NCI-H1930 (cell line): ENCODE measurements at places on chromosomes 13 and 19.

GRCh38 chr19:29840066-29840950 lies 28.5 kb downstream of the CCNE1 start:
- no peak for DNase-seq

DNA sequence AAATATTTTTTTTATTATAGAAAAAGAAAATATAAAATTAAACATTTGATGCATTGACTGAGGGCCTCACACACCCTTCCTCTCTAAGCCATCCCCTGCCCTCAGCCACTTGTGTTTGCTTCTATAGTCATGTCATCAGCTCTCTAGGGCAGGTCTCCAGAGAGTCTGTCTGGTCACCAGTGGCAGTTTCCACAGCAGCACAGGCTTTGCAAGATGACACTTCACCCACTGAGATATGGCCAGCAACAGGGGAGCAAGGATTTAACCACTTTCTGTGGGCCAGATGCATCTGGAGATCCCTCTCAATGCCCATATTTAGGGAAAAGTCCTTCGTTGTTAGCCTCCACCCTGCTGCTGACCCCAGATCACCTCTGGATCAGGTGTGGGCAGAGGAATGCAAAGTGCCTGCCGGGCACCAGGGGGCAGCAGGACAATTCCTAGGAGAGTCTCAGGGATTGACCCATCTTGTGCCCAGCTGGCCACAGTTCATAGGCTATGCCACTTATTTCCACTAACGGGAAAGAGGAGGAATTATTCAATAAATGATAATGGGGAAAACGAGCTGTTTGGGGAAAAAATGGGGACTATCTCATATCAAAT lies 4.8 kb downstream of the ABCC4 start:
- DNase-seq: no peak

GRCh38 chr19:38283271-38283670 lies 18.9 kb downstream of the SPINT2 start:
- no peak for DNase-seq

GRCh38 chr13:104382951-104383350 lies 1316.7 kb upstream of the SLC10A2 start:
- DNase-seq: no peak

DNA sequence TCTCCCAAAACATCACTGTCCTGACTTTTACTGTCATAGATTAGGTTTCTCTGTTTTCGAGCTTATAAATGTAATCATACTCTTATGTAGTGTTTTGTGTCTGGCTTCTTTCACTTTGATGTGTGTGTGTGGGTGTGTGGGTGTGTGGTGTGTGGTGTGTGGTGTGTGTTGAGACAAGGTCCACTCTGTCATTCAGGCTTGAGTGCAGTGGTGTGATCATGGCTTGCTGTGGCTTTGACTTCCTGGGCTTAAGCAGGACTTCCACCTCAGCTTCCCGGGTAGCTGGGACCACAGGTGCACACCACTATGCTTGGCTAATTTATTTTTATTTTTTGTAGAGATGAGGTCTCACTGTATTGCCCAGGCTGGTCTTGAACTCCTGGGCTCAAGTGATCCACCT lies 59.6 kb downstream of the PDS5B start:
- no peak for DNase-seq

DNA sequence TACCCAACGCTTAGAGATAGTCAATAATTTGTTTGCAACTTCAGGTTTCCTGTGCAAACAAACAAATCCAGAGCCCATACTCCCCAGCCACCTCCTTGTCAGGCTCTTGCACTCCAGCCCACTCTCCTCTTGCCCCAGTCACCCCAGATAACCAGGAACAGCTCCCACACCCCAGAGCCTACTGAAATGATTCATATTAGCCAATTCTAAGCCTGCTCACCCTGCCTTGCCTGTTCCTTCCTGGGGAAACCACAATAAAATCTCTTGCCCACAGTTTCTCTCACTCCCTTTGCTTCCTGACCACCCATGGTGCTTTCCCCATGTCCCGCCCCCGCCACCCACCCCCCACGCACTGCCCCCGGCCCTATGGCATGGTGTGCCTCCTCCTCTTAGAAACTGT lies 3.8 kb upstream of the ACTL9 start:
- DNase-seq: no peak

DNA sequence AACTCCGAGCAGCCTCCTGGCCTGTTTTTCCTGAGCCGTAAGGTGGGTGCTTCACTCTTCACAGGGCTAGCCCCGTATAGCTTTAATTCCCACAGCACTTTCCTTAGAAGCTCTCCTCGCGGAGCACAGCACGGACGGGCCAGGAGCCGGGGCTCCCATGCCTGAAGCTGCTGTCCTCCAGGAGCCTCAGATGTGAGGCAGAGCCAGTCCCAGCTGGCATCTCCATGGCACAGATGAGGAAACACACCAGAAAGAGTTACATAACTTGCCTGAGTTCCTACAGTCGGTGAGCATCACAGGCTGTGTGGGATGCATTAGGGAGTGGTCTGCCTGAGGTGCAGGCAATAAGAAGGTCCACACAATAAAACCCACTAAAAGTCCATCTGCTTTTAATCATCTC lies 118.5 kb downstream of the ATP8A2 start:
- no peak for DNase-seq

GRCh38 chr13:96218475-96218874 lies 128.6 kb downstream of the HS6ST3 start:
- DNase-seq: no peak

DNA sequence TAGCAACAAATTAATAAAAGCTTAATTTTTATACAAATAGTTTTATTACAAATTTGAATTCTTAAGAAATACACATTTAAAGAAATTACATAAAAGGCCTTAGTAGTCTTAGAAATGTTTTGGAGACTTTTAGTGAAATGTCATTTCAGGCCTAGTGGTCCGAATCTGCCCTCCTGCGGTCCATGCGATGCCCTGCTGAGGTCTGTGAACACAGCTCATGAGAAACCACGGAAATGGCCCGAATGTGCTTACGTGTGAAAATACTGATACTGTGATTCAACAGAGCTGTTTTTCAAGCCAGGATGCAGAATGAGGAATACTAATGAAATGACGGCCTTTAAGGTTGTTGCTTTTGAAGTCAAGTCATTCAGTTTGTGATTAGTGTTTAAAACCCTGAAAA lies 157.9 kb downstream of the COL4A1 start:
- no peak for DNase-seq

DNA sequence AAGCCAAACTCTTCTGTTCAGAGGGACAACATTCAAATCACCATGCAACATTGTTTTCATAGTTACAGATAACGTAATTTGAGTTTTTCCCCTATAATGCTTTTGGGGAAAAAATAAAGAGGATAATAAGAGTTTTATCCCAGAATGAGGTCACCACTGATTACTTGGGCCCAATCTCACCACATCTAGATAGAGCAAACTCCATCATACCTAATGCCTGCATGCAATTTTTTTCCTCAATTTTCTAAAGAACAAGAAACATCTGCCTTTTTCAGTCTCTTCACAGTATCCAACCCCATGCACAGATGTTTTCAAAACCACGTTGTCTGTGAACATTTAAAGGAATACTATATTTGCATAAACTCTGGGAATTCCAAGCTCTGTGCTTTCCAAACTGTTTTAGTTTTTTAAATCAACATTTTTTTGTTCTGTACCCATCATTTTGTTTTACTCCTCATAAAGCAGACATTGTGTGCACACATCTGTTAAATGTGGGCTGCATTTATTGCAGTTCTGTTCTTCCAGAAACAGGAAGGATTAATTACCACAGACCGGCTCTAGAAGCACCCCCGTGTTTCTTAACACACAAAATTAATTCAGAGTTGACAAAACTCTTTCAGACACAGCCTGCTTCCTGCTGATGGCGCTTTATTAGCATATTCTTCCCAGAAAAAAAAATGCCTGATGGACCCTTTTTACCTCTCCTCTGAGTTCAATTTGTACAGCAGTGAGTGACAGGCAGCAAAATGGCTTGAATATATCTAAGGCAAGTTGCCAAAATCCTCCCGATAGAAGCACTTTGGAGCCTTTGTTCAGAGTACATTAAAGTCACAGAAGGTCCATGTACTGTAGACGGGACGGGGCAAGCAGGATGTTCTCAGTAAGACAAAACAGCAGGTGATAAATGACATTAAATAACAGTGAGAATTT lies 1171.9 kb downstream of the EFNB2 start:
- no peak for DNase-seq

GRCh38 chr13:38900188-38900587 lies 90.4 kb downstream of the STOML3 start:
- no peak for DNase-seq

GRCh38 chr19:40576151-40576584 lies 505 bp upstream of the SHKBP1 start:
- DNase-seq: no peak

- DNase-seq: no peak
Observed at GRCh38 chr13:28716511-28716910, 2.3 kb downstream of the SLC46A3 start.

- DNase-seq: no peak
Observed at GRCh38 chr19:42601811-42602443, 7.2 kb upstream of the CEACAM8 start.

GRCh38 chr13:23793711-23794110 lies 95.5 kb downstream of the MIPEP start:
- DNase-seq: no peak

DNA sequence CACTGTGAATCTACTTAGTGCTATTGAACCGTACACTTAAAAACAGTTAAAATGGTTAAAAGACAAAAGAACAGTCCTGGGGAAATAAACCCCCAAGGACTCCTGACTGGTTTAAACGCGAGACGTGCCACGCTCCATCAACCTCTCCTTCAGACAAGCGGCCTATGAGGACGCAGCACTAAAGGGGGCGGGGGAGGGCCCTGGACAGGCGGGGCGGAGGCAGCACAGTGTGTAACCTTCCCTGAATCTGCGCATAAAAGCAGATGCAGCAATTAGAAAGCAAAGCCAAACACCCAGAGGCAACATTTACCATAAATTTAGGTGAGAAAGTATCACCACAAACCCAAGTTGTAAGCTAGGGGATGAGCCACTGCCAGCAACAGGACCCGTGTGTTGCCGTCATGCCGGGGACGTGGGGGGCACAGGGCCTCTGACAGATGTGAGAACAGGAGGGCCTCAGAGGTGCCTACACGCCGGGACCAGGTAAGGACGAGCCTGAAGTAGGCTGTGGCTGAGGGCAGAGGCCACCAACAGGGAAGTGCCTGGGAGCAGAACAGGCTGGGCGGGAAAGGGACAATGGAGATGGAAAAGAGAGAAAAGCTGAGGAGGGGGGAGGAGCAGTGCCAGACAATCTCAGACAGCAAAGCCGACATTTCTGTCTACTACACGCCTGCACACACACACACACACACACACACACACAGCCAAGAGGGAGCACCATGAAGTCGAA lies 15.3 kb upstream of the ADPRHL1 start:
- no peak for DNase-seq

DNA sequence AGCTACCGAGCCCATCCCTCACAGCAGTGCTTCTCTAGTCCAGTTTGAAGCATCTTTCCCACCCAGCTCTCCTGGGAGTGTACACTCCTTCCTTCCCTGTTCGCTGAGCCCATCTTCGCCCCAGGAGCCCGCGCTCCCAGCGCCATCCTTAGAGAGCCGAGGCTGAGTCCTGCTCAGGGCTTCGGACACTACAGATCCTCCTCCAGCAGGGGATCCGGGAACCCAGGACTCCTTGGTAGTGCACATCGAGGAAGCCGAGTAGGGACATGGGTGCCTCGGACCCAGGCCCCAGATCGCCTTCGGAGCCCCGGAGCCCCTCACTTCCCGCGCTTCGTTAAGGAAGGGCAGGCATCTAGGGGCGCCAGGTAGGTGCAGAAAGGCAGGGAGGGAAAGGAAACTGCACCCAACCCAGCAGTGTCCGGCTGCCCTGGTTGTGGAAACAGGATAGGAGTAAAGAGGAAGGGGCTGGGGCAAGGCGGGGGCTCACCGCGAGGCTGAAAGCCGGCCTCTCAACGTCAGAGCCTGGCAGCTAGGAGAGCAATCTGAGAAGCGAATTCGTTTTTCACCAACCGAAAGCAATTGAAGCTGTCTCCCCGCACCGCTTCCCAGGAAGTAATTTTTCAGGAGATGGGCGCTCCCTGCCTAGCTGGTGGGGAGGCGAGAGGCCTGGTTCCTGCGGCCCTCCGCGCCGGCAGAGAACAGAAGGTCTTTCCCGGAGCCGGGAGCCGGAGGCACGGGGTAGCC lies 1.0 kb downstream of the PDX1 start:
- peak; percentile 27 for DNase-seq

- DNase-seq: no peak
Observed at GRCh38 chr13:98103942-98104880, 38.7 kb upstream of the FARP1 start.

DNA sequence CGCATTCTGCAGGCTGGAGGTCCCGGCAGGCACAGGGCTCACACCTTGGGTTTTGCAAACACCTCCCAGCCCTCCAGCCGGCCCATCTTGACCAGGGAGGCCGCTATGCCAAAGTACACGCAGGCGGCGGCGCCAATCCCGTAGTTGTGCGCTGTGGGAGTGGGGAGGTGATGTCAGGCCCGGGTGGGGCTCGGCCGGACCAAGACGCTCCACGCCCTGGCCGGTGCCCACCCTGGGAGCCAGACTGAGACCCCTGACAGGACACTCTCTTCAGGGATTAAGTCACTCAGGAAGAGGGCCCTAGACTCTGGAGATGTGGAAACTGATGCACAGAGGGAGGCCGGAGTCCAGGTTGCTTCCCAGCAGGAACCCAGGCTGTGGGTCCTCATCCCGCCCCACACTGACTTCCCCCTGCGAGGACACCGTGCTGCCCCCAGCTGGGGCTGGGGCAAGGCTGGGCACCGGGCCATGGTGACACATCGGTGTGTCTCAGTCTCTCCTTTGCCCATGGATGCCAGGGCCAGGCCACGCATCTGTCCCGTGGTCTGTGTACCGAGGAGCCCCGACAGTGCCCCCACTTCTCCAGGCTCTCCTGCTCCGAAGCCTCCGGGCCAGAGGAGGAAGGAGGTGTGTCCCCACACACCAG lies 8.8 kb downstream of the NDUFA11 start:
- DNase-seq: no peak

DNA sequence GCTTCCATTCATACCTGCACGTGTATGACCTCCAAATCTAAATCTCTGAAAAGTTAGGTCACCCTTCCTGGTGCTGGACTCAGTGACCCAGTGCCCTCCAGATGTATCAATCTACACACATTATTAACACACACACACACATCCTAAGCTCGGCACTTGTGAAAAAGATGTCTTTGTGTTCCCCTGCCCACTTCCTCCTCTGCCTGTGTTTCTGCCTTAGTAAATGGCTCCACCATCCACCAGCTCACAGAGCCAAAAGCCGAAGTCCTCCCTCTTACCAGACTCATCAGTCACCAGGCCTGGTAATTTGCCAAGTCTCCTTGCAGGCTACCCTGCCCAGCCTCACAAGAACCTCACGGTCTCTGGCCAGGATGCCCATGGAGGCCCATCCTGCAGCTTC lies 131.5 kb downstream of the SHISA2 start:
- no peak for DNase-seq

GRCh38 chr19:50465986-50466705 lies 10.2 kb upstream of the EMC10 start:
- DNase-seq: no peak
